ENCODE measurements at places on chromosomes 7 and 10.

GRCh38 chr7:102978284-102978683 lies 65.5 kb downstream of the LRRC17 start:
- DNase-seq: no peak

GRCh38 chr10:91901784-91902677 lies 7.3 kb downstream of the FGFBP3 start:
- no peak for DNase-seq

DNA sequence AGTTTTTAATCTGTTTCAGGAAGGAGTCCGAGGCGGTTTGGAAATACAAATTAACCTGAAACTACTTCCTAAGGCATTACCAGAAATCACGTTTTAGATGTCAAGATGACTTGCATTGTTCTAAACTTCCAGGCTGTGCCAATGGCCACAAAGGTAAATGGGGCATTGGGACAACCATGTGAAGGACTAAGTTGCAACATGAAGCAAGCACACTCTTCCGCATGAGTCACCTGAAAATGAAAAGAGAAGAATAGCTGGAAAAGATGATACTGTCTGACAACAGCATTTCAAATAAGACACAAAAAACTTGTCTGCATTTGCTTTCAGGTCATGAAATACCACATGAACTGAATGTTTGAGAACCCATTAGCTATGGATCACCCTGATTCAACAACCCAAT lies 262.1 kb downstream of the AHR start:
- DNase-seq: no peak

DNA sequence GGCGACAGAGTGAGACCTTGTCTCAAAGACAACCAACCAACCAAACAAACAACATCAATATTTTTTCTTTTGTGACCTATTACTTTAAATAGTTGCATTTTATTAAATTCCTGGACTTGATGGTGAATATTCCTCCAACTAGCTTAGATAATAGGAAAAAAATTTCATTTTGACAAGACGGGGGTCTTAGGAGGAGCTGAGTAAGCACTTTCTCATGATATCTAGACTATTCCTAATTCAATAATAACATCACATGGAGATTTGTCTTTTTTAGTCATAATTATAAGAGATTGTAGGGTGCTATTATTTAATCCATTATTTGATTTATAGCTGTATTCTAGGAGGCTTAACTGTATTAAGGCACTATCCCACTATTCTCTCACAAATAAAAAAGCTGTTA lies 702.5 kb downstream of the PHTF2 start:
- no peak for DNase-seq

DNA sequence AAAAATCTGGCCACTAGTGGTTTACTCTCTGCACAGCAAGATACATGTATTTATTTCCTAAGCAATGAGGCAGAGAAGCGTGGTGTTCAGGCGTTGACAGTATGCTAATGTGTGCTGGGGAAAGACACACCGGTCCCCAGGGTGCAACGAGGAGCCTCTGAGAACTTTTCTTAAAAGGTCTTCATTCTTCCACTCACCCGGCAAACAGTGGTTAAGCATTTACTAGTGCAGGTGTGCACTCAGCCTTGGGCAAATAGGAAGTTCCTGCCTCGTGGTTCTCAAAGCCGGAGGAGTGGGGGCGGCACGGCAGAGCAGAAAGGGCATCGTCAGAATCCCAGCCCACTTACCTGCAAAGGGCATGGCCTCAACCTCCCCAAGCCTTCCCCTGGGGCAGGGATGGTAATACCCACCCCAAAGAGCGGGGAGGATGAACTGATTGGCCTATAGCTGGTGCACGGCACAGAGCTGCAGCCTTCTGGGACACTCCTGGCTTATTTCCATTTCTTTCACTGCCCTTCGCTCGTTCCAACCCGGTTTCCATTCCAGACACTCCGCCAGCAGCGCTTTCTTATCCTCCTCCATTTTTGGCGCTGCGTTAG lies 184.3 kb upstream of the CTBP2 start:
- DNase-seq: no peak

DNA sequence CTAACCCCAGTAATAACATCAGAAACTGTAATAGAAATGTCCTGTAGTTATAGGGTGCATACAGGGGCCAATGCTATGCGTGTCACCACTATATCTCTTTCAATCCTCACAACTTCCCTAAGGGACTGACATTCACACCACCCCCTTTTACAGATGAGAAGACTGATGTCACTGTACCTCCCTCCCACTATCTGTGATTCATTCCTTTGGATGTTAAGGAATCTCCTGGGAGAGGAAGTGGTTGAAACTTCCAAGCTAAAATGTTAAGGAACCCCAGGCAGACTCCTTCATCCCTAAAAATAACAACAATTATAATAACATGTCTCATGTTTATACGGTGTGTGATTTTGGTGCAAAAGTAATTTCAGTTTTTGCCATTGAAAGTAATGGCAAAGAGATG lies 5.4 kb downstream of the COL13A1 start:
- no peak for DNase-seq

- DNase-seq: peak; percentile 81
Observed at GRCh38 chr10:12042409-12042796, 206 bp downstream of the UPF2 start.

- DNase-seq: no peak
Observed at GRCh38 chr10:8876171-8876570, 821.7 kb downstream of the GATA3 start.

- peak; percentile 44 for DNase-seq
Observed at GRCh38 chr10:70596110-70596798, 6.3 kb downstream of the PRF1 start.

DNA sequence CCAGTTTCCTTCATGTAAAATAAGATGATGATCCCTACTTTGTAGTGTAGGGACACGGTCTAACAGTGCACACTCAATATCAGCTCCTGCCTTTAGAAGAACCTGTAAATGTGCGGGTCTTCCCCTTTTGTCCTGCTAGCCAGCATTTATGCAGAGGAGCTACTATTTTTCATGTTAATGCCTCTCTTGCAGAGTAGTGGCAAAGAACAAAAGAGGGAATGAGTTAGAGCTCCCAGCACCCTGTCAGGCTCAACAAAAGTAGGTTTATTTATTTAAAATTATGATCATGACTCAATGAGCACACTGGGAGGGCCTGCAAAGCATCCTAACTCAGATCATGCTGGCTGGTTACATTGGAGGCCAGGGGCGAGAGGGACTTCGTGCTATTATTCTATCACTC lies 414.5 kb upstream of the COBL start:
- no peak for DNase-seq

GRCh38 chr7:98217623-98218582 lies 6.7 kb downstream of the BHLHA15 start:
- DNase-seq: no peak

Measured in activated CD8-positive, alpha-beta memory T cell treated with anti-CD3 and anti-CD28 coated beads, Interleukin-2, amount 50 U/mL, for 48 hours (primary cell).